ENCODE measurements at places on chromosomes 12 and 14.

DNA sequence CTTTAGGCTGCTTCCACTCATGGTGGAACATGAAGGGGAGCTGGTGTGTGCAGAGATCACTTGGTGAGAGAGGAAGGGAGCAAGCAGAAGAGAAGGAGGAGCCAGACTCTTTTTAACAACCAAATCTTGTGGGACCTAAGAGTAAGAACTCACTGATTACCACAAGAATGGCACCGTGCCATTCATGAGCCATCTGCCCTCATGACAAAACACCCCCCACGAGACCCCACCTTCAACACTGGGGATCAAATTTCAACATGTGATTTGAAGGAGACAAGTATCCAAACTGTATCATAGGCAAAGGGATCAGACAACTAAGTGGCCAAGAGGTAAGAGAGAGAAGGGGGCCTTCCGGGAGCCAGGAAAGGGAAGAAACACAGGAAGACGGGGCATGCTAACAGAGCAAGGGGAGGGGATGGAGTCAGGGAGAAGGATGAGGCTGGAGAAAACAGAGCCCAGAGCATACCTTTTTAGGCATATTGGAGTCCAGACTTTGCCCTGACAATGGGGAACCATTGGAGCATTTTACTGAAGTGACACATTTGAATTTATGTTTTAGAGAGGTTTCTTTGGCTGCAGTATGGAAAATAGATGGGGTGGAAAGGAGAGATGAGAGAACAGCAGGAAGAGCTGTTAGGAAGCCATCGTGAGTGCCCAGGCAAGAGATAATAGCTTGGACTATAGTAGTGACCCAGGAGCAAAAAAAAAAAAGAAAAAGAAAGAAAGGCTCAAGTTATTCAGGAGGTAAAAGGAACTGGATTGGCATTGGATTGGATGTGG lies 204.4 kb upstream of the NUDT4 start:
- no peaks in the 10 kb centered on the region for H3K27me3 ChIP-seq
- H3K36me3 ChIP-seq, result no peaks in the 10 kb centered on the region
- H3K27ac ChIP-seq, result no peak overlapping the region
- DNase-seq, result no peak
- H3K4me1 ChIP-seq, result no peaks in the 10 kb centered on the region
- no peak overlapping the region for H3K4me3 ChIP-seq

DNA sequence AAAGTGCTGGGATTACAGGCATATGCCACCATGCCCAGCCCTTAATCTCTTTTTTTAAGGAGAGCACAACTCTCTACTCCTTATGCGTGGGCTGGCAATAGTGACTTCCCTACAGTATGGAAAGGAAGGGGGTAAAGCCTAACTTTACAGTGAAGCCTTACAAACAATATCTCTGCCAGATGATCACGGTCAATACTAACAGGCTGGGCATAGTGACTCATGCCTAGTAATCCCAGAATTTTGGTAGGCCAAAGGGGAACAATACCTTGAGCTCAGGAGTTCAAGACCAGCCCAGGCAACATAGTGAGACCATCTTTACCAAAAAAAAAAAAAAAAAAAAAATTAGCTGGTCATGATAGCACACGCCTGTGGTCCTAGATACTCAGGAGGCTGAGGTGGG lies 5.6 kb downstream of the PYM1 start:
- peaks cover 23% of the 10 kb centered on the region for H3K36me3 ChIP-seq
- H3K4me1 ChIP-seq, result peaks cover 35% of the 10 kb centered on the region
- DNase-seq, result no peak
- no peak overlapping the region for H3K4me3 ChIP-seq
- H3K27me3 ChIP-seq, result peaks cover 2% of the 10 kb centered on the region

DNA sequence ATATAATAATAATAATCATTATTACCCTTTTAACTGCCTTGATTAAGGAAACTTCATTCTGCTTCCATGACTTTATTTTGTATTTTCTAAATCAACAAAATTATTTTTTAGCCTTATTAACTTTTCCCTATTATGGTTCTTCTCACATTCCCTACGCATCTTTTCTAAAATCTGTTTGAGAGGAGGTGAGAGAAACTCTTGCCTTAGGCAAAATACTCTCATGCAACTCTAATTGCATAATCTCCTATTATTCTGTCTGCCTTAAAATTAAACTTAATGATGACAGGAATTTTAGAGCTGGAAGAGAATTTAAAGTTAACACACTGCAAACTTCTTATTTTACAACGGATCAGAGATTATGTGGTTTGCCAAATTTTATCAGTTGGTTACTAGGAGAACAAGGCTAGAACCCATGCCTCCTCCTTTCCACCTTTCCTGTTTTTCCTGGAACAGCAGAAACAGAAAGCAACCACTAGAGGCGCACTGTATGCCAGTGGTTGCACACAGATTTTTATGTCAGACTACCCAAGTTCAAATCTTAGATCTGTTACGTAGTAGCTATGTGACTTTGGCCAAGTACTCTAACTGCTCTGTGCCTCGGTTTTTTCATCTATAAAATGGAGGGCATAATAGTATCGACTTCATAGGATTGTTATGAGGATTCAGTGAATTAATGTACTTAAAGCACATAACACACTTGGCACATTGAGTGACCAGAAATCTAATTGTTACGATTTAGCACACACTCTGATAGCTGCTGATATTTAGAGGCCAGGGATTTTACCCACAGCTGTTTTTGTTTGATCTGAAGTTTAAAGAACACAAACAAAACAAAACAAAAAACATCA lies 4.3 kb upstream of the BRMS1L start:
- H3K36me3 ChIP-seq, result no peaks in the 10 kb centered on the region
- no peak for DNase-seq
- H3K27ac ChIP-seq, result no peak overlapping the region
- no peak overlapping the region for H3K4me3 ChIP-seq
- H3K4me1 ChIP-seq, result peaks cover 6% of the 10 kb centered on the region

DNA sequence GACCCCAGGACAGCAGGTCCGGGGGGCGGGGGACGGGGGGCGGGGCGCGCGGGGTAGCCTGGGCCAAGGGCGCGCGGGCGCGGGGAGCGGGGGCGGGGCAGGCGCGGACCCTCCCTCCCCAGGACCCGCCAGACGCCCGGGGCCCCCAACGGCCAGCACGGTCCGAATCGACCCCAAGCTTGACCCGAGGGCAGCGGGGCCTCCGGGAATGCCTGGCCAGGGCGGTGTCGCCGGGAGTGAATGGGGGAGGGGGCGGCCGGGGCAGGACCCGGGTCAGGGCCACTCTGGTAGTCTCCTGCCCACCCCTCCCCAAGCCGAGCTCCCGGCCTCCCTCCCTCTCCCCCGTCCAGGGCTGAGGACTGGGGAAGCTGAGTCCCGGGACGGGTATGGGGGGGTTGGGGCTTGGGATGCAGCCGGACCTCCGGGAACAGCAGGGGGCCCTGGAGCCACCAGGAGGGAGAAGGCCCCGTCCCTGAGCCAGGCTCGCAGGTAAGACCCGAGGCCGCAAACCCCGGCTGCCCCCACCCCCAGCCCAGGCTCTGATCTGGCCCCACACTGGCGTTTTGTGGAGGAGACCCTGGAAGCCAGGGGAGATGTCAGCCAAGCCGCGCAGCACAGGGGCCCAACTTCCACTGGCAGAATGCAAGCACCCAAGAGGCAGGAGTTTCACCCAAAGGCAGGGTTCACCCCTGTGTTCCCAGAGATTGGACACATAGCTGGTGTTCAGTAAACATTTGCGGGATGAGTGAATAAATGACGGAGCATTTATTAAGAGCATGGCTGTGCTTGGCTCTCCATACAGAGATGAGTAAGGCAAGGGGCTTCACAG lies 545 bp upstream of the GALNT9 start:
- DNase-seq, result no peak
- H3K36me3 ChIP-seq, result no peaks in the 10 kb centered on the region
- peaks cover 27% of the 10 kb centered on the region for H3K4me1 ChIP-seq
- H3K4me3 ChIP-seq, result no peak overlapping the region

- H3K27ac ChIP-seq, result no peak overlapping the region
- DNase-seq, result no peak
- H3K36me3 ChIP-seq, result peaks cover 3% of the 10 kb centered on the region
- H3K4me1 ChIP-seq, result no peaks in the 10 kb centered on the region
Observed at GRCh38 chr14:23492618-23493272, 23.2 kb downstream of the NGDN start.

GRCh38 chr14:91219517-91220389 lies 24.8 kb downstream of the GPR68 start:
- H3K4me3 ChIP-seq, result no peak overlapping the region
- DNase-seq, result no peak
- peaks cover 46% of the 10 kb centered on the region for H3K4me1 ChIP-seq

- H3K36me3 ChIP-seq, result no peaks in the 10 kb centered on the region
- no peaks in the 10 kb centered on the region for H3K4me1 ChIP-seq
Observed at GRCh38 chr12:106205208-106206069, 42.4 kb downstream of the CKAP4 start.

GRCh38 chr12:94133964-94134795 lies 14.2 kb upstream of the PLXNC1 start:
- H3K4me1 ChIP-seq, result peaks cover 5% of the 10 kb centered on the region
- H3K27ac ChIP-seq, result no peak overlapping the region
- H3K36me3 ChIP-seq, result no peaks in the 10 kb centered on the region
- no peak overlapping the region for H3K4me3 ChIP-seq
- H3K27me3 ChIP-seq, result no peaks in the 10 kb centered on the region

DNA sequence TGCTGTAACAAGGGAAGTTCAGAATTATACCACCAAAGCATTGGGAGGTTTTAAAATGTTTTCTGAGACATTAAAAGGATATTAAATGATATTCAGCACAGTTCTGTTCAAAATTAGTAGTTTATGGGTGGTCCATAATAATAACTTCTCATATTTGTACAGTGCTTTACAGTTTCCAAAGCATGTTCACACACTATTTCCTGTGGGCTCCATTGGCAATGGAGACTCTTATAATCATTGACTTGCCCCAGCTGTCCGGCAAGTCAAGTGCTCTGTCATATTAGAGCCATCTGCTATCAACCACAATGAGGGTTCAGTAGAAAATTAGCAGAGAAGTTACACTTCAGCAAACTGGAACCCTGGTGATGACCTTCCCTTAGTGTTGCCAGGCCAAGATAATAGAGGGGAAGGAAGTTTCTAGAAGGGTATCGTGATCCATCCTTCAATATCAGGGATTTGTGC lies 526.6 kb upstream of the CCDC196 start:
- DNase-seq, result no peak
- no peaks in the 10 kb centered on the region for H3K36me3 ChIP-seq
- H3K4me3 ChIP-seq, result no peak overlapping the region
- no peak overlapping the region for H3K27ac ChIP-seq
- peaks cover 15% of the 10 kb centered on the region for H3K4me1 ChIP-seq

DNA sequence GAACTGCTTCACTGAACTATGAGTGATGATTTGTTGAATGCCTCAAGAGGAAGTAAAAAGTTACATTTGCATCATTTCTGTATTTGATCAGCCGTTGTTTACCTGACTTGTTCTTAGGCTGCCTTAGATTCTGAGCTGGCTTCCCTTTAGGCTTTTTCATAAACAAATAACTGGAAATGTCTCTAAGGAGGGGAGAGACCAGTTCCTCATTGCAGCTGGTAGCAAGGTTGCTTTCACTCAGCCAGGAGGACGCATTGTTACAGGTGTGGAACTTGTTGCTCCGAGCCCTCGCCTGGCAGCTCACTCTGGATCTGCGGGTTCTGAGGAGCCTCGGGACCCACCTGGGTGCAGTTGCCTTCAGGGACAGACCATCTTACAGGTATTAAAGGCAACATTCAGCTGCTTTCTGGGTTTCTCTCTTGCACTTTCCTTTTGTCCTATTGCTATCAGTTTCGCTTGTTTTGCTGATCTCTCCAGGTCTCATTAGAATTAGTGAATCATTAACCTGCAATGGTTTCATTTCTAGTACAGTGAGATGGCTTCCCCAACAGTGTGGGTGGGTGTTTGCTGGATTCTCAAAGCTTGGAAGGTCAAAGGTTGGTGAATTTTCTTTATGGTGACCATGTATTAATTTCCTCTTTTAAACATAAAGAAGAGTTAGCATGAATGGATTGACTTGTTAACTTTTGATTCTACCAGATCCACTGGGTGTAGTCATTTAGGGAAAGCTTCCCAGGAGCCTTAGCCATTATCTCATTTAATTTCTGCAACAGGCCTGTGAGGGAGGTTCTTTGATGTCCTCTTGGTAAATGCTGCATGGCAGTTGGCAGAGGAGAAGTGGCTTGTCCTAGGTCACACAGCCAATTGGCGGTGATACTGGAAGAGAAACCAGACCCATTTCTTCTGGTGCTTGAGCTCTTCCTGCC lies at the start of gene PLEKHG7:
TSS of gene PLEKHG7 (plus strand) at position 236 of the 926 bp plus-strand sequence. CDS start 3,643 bp downstream, outside the sequence.
- no peak within 1 kb of the TSS for H3K27ac ChIP-seq
- no peak for DNase-seq
- no peaks in the 10 kb centered on the region for H3K27me3 ChIP-seq
- H3K36me3 ChIP-seq, result no peaks in the 10 kb centered on the region
- no peak within 1 kb of the TSS for H3K4me3 ChIP-seq

DNA sequence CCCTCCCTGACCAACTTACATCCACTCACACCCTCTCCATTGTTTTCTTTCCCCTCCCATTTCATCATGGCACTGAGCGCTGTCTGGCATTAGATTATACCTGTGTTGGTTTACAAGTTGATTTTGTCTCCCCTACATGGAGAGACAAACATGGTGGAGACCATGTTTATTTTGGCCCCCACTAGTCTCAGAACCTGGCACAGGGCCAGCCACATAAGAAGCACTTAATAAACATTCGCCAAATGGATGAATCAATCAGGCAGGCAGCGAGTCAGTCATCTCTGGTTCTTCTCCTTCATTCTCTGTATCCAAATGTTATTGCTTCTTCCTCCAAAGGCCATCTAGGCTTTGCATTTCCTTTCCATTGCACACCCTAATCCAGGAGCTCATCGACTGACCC lies 177.4 kb downstream of the DPF3 start:
- peaks cover 43% of the 10 kb centered on the region for H3K4me1 ChIP-seq
- DNase-seq, result no peak
- no peak overlapping the region for H3K27ac ChIP-seq
- H3K4me3 ChIP-seq, result no peak overlapping the region

GRCh38 chr14:65137648-65138307 lies 35.5 kb upstream of the MAX start:
- H3K4me1 ChIP-seq, result peaks cover 5% of the 10 kb centered on the region
- DNase-seq, result no peak
- no peak overlapping the region for H3K27ac ChIP-seq
- H3K36me3 ChIP-seq, result no peaks in the 10 kb centered on the region

GRCh38 chr14:100994756-100995330 lies 91.3 kb upstream of the RTL1 start:
- no peak overlapping the region for H3K27ac ChIP-seq
- H3K4me1 ChIP-seq, result no peaks in the 10 kb centered on the region
- H3K36me3 ChIP-seq, result no peaks in the 10 kb centered on the region
- DNase-seq, result no peak

GRCh38 chr12:52415870-52416750 lies 10.0 kb upstream of the KRT82 start:
- no peak overlapping the region for H3K4me3 ChIP-seq
- no peak overlapping the region for H3K27ac ChIP-seq
- H3K4me1 ChIP-seq, result peaks cover 3% of the 10 kb centered on the region
- DNase-seq, result no peak
- no peaks in the 10 kb centered on the region for H3K36me3 ChIP-seq

- H3K27me3 ChIP-seq, result no peaks in the 10 kb centered on the region
- H3K27ac ChIP-seq, result no peak overlapping the region
- DNase-seq, result no peak
- H3K36me3 ChIP-seq, result no peaks in the 10 kb centered on the region
- H3K4me1 ChIP-seq, result no peaks in the 10 kb centered on the region
Observed at GRCh38 chr14:25909045-25909747, 688.6 kb downstream of the NOVA1 start.
